ENCODE measurements at places on chromosomes 7 and 10.
A peak's percentile ranks its signal among the peaks of the same experiment; 100 is the strongest.

- no peak for ATAC-seq
Observed at GRCh38 chr10:21184216-21184615, 287.1 kb upstream of the NEBL start.

DNA sequence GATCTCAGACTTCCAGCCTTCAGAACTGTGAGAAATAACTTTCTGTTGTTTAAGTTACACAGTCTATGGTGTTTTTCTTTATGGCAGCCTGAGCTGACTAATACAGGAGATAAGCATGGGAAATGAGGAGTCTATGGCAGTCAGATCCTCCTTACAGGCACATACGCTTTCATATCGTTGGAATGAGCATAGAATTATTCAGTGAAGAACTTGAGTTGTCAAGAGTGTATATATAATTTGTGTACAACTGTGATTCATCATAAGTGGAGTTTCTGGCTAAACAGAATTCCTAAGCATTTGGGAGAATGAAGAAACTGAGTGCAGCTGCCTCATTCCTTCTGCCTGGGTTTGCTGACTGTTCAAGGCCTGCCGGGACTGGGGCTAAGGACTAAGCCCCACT lies 516.7 kb downstream of the ADRA2A start:
- no peak for ATAC-seq

DNA sequence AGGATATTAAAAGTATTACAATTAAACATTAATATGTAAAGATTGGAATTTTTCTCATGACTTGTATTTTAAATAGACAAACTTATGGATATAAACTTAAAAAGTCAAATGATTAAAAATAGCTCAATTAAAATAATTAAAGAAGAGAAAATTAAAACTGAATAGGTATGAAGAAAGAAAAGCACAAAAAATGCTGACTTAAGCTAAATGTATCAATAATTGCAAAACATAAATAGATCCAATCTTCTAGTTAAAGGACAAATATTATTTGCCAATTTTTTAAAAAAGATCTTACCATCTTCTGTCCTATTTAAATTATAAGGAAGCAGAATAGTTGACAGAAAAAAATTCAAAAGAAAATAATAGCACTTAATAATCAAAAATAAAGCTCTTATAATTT lies 646.3 kb upstream of the ANKRD30A start:
- ATAC-seq, result no peak

DNA sequence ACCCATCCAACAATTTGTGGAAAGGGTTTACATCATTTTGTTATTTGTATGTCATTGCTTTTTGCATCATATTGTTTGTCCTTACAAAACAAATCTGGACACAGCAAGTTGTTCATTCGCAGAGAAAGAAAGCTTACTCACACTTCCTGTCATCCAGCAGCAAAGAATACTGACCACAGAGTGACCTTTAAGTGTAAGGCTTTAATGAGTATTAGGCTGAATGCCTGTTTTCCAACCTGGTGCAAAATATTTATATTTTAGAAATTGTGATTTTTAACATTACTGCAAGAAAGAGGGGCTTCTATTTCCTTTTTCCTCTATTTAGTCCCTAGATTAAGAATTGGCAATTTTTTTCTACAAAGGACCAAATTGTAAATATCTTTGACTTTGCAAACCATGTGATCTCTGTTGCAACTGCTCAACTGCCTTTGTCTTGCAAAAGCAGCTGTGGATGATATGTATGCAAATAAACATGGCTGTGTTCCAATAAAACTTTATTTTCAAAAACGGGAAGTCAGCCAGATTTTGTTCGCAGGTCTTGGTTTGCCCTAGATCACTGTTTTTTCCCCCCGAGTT lies 27.8 kb upstream of the ITGB1 start:
- ATAC-seq, result no peak

DNA sequence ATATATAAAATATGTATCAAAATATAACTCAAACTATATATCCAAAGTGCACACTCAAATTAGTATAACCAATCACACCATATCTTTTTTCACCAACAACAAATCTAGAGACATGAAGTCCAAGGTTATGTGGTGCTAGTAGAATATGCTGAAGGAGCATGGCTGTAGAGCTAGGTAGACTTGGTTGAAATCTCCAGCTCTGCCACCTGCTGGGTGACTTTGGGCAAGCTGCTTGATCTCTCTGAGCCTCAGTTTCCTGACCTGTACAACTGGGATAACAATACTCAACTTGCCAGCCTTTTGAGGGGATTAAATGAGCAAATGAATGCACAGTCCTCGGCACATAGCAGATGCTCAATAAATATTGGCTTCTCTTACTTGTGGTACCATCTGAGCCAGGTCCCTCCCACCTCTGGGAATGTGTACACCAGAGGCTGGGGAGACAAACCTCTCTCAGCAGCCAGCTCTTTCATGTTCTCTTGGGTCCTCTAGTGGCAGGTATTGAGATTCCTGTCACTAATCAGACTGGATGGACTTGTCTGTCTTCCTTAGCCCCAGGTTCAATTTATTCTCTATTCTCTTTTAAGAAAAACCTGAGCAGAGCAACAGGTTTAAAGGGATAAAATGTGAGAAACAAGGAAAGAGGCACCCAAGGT lies 94.3 kb upstream of the PDE1C start:
- ATAC-seq, result peak; percentile 74

- ATAC-seq, result no peak
Observed at GRCh38 chr7:4100691-4101090, 581.4 kb upstream of the FOXK1 start.

GRCh38 chr10:114181971-114182370 lies 2.8 kb downstream of the TDRD1 start:
- ATAC-seq, result no peak

GRCh38 chr10:92108747-92109146 lies 182.1 kb downstream of the CPEB3 start:
- ATAC-seq, result no peak

GRCh38 chr10:17742918-17743317 lies 9.1 kb upstream of the TMEM236 start:
- ATAC-seq, result peak; percentile 59

GRCh38 chr7:17408245-17408903 lies 109.9 kb downstream of the AHR start:
- ATAC-seq, result peak; percentile 54

- no peak for ATAC-seq
Observed at GRCh38 chr10:59706851-59707797, 2.5 kb downstream of the SLC16A9 start.

GRCh38 chr10:6255548-6256061 lies 52.9 kb downstream of the PFKFB3 start:
- ATAC-seq, result no peak

GRCh38 chr10:132575320-132576201 lies 38.0 kb downstream of the INPP5A start:
- ATAC-seq, result no peak

GRCh38 chr7:25014756-25015155 lies 34.8 kb upstream of the OSBPL3 start:
- ATAC-seq, result peak; percentile 43

- ATAC-seq, result no peak
Observed at GRCh38 chr10:80488539-80489066, 34.5 kb downstream of the TSPAN14 start.

DNA sequence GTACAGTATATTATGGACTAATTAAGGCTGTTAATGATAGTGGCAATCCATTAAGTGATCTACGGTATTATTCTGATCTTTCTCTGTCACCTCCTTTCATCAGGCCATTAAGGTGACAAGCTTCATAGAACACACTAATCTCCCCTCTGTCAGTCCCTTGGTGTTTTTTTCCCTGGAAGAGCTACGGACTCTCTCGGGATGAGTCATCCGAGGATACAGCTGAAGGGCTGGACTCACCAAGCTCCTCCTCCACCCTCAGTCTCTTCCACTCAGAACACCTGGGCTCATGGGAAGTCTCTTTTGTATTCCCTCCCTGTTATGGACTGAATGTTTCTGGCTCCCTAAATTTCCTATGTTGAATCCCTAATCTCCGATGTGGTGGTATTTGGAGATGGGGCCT lies 69.8 kb upstream of the PLXNA4 start:
- ATAC-seq, result no peak

DNA sequence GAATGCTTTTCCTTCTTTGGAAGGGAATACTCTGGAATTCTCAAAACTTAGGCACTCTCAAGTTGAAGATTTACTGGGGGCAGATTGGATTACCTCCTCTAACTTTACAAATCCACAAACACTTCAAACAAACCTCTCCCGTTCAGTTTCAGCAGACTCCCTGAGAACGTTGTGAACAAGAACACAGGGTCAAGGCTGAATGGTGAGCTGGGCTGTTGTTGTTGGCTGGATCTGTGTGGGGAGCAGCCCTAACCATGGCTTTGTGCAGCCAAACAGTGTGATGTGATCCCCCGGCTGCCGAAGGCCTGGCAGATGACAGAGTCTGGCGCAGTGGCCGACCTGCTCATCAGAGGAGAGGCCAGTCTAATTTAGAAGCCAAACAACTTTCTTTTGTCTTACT lies 93.1 kb downstream of the BMPER start:
- no peak for ATAC-seq

GRCh38 chr7:100429637-100430492 lies at the start of gene MEPCE:
Gene MEPCE (plus strand): TSS chr7:100429831. CDS start chr7:100430019, 188 bp downstream.
- peak; percentile 68 for ATAC-seq

DNA sequence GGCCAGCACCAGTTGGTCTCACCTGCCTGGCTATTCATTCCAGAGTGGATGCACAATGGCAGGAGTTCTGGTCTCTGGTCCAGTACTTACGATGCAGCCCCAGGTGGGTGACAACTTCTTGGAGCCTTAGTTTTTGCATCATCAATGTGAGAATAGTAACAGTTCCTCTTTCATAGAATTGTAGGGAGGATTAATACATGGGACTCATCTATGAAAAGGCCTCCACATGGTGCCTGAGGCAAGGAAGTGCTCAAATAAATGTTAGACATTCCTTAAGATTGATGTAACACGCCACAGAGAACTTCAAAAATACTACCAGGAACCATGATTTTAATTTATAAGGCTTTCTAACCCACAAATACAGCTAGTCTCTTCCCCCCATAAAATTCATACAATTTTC lies 120.1 kb upstream of the CHST15 start:
- no peak for ATAC-seq

GRCh38 chr10:95987685-95988426 lies 55.5 kb upstream of the CCNJ start:
- ATAC-seq, result no peak

DNA sequence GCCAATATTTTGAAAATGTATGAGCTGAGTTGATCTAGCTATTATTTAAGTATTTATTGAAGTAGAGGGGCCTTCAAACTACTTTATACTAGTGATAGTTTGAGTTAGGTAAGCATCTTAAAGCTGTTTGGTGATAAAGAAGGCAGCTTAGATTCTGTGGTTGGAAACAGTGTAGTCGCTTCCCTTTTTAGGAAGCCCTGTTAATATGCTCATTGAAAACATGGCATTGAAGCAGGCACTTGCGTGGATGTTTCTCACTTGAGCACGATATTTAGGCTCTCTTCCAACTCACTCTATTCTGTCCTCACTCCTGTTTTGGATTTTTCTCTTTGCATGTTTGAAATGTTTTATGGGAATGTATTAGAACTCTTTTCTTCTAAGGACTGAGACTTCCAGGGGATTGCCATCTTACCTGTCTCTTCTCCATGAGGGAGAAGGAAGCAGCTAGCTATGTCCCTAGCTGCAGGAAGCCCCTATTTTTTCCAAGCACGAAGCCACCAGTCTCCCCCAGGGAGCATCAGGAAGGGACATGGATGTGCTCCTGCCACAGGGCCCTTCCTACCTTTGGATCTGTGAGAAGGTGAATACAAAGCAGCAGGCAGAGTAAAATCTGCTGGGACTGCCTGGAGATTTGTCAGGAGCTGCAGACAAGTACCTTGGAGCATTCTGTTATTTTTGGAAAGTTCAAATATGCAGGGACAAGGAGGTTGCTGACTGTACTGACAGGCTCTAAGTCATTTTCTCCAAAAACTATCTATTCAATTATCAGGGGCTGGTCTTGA lies 22.0 kb upstream of the BMPR1A start:
- no peak for ATAC-seq

GRCh38 chr10:101329341-101330032 lies 24.5 kb upstream of the BTRC start:
- no peak for ATAC-seq

GRCh38 chr7:73707045-73707631 lies 12.3 kb downstream of the STX1A start:
- peak; percentile 55 for ATAC-seq

GRCh38 chr7:112280267-112280666 lies 73.8 kb downstream of the ZNF277 start:
- no peak for ATAC-seq

DNA sequence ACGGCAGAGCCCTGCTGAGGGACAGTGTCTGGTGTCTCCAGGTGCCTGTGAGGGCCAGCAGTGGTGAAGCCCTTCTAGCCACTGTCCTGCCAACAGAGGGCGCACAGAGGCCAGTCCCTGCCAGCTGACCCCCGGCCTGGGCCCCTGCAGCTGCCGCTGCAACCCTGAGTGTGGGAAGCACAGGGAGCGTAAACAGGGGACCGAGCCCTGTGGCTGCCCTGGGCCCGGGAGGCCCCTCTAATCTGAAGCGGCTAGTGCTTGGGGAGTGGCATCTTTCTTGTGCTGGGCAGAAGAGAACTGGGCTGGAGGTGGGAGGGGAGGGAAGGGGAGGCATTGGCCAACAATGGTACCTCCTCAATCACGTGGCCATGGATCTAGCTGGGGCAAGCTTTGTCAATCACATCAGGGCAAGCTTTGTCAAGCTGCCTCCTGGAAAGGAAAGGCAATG lies 34.6 kb downstream of the TRIM8 start:
- peak; percentile 73 for ATAC-seq

GRCh38 chr10:110273474-110273873 lies 31.2 kb downstream of the SMNDC1 start:
- no peak for ATAC-seq

GRCh38 chr7:30351724-30352123 lies 67.3 kb downstream of the ZNRF2 start:
- ATAC-seq, result peak; percentile 30

DNA sequence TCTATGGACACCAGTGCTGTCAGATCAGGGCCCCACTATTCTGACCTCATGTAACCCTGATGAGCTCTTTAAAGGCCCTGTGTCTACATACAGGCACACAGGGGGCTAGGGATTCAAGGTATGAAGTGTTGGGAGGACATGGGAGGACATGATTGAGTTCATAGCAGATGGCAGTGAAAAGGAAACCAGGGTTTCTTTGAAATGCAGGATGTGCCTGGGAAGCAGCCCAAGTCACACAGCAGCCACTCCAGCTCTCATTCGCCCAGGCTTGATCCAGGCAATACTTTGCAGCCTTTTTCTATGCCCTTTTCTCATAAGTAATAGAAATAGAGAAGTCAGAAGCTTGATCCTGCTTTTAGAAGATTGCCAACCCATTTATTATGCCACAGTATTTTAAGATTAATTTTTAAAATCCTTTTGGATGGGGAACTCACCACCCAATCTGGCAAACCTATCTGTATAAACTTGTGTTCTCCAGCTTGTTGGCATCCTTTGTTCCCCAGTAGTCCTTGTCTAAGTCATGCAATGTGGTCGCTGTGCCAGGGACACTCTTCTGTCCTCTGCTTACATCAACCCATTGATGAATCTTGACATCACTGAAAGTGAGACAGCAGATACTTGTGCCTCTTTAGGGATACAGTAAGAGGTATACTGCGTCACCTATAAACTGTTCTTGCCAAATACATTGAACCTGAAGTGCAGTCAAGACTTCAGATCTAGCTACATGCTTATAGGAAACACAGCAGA lies 95.0 kb downstream of the TAF3 start:
- no peak for ATAC-seq
